ENCODE measurements at places on chromosomes 3 and 15. TPM values are rescaled to one million over a fixed set of nuclear protein-coding genes. Genes with fewer than 3 reads are reported as not detected.

DNA sequence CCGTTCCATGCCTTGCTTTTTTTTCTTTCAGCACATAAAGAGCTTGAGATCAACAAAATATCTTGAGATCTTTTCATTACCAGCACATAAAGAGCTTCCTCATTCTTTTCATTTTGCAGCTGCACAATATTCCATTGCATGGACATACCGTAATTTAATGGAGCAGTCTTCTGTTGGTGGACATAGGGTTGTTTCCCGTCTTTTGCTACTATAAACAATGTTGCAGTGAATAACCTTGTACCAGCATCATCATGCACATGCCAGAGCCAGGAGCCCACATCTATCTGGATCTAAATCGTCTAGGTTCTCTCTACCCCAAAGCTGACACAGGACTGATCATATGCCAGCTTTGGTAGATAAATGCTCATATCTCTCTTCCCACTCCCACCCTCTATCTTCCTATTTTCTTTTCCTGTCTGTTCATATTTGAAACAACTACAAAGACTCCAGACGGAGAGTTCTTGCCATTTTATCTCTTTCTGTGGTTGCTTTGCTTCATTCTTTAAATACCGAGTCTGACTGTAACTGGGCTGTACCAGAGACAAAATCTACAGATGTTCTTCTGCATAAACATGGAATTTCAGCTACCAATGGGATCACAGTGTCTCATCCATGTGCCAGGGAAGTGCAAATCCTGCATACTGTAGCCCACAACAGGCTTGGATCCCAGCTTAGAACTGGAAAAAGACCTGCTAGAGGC, 47.1 kb upstream of the AKAP13 start:
- DNase-seq = no peak

The WDR93 gene
- 0.26 TPM for total RNA-seq

GRCh38 chr3:171404376-171404967, 55.7 kb downstream of the TNIK start:
- DNase-seq = no peak

DNA sequence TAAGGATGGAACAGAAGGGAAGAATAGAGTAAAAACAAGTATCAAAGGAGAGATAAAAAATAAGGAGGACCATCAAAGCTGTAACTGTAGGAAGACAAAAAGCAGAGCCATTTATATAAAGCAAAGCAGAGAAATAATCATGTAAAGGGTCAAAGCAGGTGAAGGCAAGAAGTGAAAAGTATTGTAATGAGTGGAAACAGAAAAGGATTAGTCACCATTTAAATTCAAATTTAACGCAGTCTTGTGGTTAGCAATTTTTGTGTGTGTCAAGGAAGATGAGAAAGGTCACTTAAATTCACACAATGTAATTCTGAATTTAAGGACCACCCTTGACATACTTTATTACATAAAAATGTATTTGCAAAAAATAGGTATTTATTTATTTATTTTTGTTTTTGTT, 567.8 kb downstream of the ROBO1 start:
- DNase-seq = no peak
